ENCODE measurements at places on chromosomes 13 and 19. TPM values are rescaled to one million over a fixed set of nuclear protein-coding genes. Genes with fewer than 3 reads are reported as not detected.

Gene LEUTX
- total RNA-seq: not detected

Gene ZNF599
- total RNA-seq: 9.1 TPM

Gene ZNF837
- 6.1 TPM for total RNA-seq

Gene PROZ
- total RNA-seq: not detected

Gene PSG4
- not detected for total RNA-seq

Gene SERPINE3
- total RNA-seq: not detected

Gene SLC10A2
- total RNA-seq: not detected

GRCh38 chr13:95624020-95624419 lies 20.5 kb downstream of the DZIP1 start:
- no peaks in the 10 kb centered on the region for H3K4me1 ChIP-seq
- no peaks in the 10 kb centered on the region for H3K27me3 ChIP-seq
- H3K27ac ChIP-seq: peak overlapping the region; percentile 49
- H3K36me3 ChIP-seq: peaks cover 45% of the 10 kb centered on the region
- no peak for DNase-seq

- peaks cover 45% of the 10 kb centered on the region for H3K4me1 ChIP-seq
- H3K27me3 ChIP-seq: peaks cover 41% of the 10 kb centered on the region
- DNase-seq: peak; percentile 55
- peak within 1 kb of the TSS; percentile 56 for H3K27ac ChIP-seq
These were observed at the start of gene TSHZ3 for GRCh38 chr19:31349160-31349881. Gene TSHZ3 (minus strand): TSS chr19:31349436. CDS start chr19:31349219, 217 bp downstream.

GRCh38 chr19:355134-355533 lies 10.5 kb upstream of the MIER2 start:
- H3K4me1 ChIP-seq: no peaks in the 10 kb centered on the region
- H3K27me3 ChIP-seq: peaks cover 11% of the 10 kb centered on the region
- no peak overlapping the region for H3K27ac ChIP-seq
- H3K4me3 ChIP-seq: no peak overlapping the region
- DNase-seq: no peak

DNA sequence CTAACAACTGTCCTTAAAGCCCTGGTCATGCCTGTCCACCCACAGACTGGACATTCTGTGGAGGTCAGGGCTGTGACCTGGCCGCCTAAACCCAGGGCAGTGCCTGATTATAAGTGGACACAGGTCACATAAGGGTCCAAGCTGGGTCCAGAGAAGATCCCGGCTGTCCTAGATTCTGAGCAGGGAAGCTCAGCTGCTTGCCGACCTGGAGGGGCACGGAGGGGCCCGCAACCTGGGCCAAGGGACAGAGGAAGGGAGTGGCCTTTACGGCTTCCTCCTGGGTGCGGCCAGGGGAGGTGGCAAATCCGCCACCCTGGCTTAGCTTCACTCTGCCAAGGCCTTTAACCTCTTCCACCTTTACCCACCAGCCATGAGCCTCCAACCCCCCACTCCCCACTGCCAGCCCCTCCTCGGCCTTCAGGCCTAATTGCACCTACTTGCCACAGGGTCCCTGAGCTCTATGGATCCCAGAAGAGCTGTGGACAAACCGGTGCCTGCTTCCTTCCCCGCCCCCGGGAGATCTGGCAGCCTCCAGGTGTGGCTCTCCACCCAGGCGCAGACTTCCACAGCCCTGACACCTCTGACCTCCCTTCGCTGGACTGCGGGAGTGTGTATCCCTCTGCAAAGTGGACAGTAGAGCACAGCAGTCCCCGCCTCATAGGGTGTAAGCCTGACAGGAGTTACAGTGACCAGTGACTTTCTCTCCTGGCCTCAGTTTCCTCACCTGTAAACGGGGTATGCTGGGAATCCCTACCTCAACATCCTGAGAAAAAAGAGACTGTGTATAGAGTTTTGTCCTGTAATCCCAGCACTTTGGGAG lies 1.7 kb downstream of the CD320 start:
- H3K4me3 ChIP-seq: peak overlapping the region; percentile 93
- H3K27ac ChIP-seq: peak overlapping the region; percentile 15
- no peaks in the 10 kb centered on the region for H3K27me3 ChIP-seq
- DNase-seq: peak; percentile 7
- H3K4me1 ChIP-seq: peaks cover 17% of the 10 kb centered on the region

DNA sequence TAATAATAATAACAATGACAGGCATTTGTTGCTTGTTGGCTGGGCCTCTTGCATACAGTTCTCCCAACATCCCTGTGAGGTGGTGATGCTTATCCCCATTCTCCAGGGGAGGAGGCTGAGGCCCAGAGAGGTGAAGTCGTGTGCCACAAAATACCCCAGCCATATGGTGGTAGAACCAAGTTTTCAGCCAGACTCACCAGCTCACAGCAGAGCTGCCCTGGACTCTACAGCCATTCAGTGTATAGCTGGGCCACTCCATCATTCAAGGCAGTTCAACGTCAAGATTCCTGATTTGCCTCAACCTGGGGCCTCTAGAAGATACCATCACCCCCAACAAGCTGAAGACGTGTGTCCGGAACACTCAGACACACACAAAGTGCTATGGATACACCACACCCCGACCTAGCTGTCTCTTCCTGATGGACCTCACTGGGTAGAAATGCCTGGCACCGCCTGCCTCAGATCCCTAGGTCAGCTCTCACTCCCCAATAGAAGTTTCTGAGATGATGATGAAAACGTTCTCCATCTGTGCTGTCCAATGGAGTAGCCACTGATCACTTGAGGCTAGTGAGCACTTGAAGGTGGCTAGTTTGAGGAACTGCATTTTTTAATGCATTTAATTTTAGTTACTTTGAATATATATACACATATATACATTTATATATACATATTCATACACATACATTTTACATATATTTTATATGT lies 4.3 kb upstream of the CEACAM19 start:
- no peak overlapping the region for H3K4me3 ChIP-seq
- no peak for DNase-seq
- H3K36me3 ChIP-seq: peaks cover 10% of the 10 kb centered on the region
- H3K27me3 ChIP-seq: no peaks in the 10 kb centered on the region
- no peak overlapping the region for H3K27ac ChIP-seq
- H3K4me1 ChIP-seq: no peaks in the 10 kb centered on the region

DNA sequence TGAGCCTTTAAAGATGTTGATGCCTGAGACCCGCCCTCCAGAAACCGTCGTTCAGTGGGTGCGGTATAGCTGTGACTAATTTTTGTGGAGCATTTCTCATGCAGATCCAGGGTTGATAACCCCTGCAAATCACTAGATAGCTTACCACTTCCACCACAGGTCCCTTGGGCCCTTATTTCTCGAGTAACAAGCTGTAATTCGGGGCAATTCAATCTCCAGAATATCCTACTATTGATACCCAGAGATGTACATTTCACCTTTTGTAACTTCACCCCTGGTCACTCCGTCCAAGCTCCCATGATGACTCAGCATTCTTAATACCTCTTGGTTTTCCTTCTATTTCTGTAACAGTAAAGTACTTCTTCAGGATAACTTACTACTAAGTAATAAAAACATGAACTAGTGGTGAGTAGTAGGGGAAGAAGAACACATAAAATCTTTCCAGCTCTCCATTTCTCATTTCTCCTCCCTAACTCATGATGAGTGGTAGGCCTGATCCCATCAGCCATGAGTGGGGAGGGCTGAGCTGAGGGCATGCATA lies 71.9 kb upstream of the UBL3 start:
- peak overlapping the region; percentile 99 for H3K27ac ChIP-seq
- DNase-seq: no peak
- H3K4me3 ChIP-seq: no peak overlapping the region
- peaks cover 38% of the 10 kb centered on the region for H3K4me1 ChIP-seq

- H3K4me1 ChIP-seq: peaks cover 3% of the 10 kb centered on the region
- peaks cover 69% of the 10 kb centered on the region for H3K27me3 ChIP-seq
- no peaks in the 10 kb centered on the region for H3K36me3 ChIP-seq
- no peak for DNase-seq
- no peak overlapping the region for H3K4me3 ChIP-seq
These were observed 65.7 kb downstream of the SOX1 start for GRCh38 chr13:112132619-112133018.

- no peaks in the 10 kb centered on the region for H3K27me3 ChIP-seq
- H3K36me3 ChIP-seq: peaks cover 76% of the 10 kb centered on the region
- DNase-seq: no peak
- no peak overlapping the region for H3K4me3 ChIP-seq
- H3K4me1 ChIP-seq: no peaks in the 10 kb centered on the region
- peak overlapping the region; percentile 81 for H3K27ac ChIP-seq
These were observed 27.1 kb downstream of the ZNF724 start for GRCh38 chr19:23222998-23223652.

DNA sequence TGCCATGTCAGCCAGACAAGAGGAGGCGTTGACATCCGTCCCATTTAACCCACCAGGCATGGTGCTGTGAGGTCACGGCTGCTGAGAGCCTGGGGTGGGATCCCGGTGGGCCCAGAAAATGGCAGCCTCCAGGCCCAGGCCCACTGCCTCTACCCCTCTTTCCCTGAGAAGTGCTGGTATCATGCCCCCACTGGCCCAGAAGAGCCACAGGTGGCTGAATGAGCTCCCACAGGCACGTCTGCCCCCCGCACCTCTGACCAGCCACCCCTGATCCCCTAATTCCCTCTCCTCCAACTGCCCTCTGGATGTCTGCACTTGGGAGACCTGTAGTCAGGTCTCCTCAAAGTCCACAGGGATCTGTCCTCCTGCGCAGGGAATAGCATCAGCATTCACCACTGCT lies 37.3 kb upstream of the KCTD15 start:
- DNase-seq: no peak
- H3K4me1 ChIP-seq: no peaks in the 10 kb centered on the region
- H3K27me3 ChIP-seq: peaks cover 6% of the 10 kb centered on the region
- no peak overlapping the region for H3K27ac ChIP-seq
- H3K4me3 ChIP-seq: no peak overlapping the region

GRCh38 chr19:42246143-42246921 lies 3.9 kb upstream of the GSK3A start:
- H3K27me3 ChIP-seq: no peaks in the 10 kb centered on the region
- no peak overlapping the region for H3K4me3 ChIP-seq
- H3K36me3 ChIP-seq: peaks cover 3% of the 10 kb centered on the region
- H3K4me1 ChIP-seq: peaks cover 20% of the 10 kb centered on the region

- peaks cover 1% of the 10 kb centered on the region for H3K36me3 ChIP-seq
- H3K4me1 ChIP-seq: peaks cover 12% of the 10 kb centered on the region
- no peaks in the 10 kb centered on the region for H3K27me3 ChIP-seq
- no peak overlapping the region for H3K27ac ChIP-seq
These were observed 2.7 kb upstream of the REXO1 start for GRCh38 chr19:1850809-1851653.

DNA sequence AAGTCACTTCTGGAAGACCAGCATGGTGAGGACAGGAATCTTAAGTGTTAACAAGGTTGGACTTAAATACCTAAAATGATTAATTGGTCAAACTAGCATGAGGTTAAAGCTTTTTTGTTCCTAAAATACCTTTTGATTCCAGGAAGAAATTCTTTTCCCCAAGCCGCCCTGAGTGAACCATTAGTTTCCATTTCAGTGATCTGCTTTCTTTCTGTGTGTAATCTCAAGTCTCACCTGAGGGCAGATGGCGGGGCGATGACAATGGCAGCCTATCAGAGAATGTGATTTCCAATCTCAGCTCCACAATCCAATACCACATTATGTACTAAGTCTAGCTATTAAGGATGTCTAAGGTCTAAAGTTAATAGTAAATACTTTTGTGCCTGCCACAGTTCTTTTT lies 390.9 kb upstream of the SGCG start:
- no peak overlapping the region for H3K4me3 ChIP-seq
- no peak for DNase-seq
- H3K27ac ChIP-seq: peak overlapping the region; percentile 90
- H3K27me3 ChIP-seq: no peaks in the 10 kb centered on the region
- H3K4me1 ChIP-seq: peaks cover 32% of the 10 kb centered on the region

- no peak for DNase-seq
- no peaks in the 10 kb centered on the region for H3K27me3 ChIP-seq
- no peak overlapping the region for H3K4me3 ChIP-seq
- no peaks in the 10 kb centered on the region for H3K36me3 ChIP-seq
These were observed 14.4 kb downstream of the CEBPA start for GRCh38 chr19:33287927-33288326.

DNA sequence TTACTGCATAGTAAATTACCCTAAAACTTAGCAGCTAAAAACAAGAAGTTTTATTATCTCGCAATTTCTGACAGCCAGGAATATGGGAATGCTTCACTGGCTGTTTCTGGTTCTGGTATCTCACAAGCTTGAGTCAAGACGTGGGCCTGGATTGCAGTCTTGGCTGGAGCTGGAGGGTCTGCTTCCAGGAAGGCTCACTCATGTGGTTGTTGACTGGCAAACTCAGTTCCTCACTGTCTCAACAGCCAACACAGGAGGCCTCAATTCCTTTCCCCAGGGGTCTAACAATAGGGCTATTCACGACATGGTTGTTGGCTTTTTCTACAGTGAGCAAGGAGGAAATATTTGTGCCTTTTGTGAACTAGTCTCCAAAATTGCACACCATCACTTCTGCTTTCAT lies 146.3 kb downstream of the GPC5 start:
- H3K4me3 ChIP-seq: no peak overlapping the region
- no peak overlapping the region for H3K27ac ChIP-seq
- H3K36me3 ChIP-seq: no peaks in the 10 kb centered on the region
- no peaks in the 10 kb centered on the region for H3K4me1 ChIP-seq
- DNase-seq: no peak

GRCh38 chr13:111537115-111537728 lies 216.8 kb downstream of the TEX29 start:
- H3K4me3 ChIP-seq: no peak overlapping the region
- peaks cover 13% of the 10 kb centered on the region for H3K4me1 ChIP-seq
- no peak overlapping the region for H3K27ac ChIP-seq
- peaks cover 98% of the 10 kb centered on the region for H3K27me3 ChIP-seq
- H3K36me3 ChIP-seq: no peaks in the 10 kb centered on the region

DNA sequence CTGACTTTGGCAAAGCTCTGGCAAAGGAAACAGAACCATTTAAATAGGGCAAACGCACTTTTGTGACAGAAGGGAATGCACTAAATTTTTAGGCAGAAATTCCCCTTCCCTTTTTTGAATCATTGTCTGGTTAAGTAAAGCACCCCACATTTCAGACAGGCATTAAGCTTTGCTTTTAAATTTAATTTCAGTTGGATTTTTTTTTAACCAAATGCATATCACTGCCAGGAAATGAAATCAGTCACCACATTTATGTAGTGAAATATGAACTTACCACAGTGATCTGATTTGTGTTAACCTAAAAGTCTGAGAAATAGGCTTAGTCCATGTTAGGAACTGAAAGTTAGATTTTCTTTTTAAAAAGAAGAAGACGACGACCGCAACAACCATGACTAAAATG lies 10.8 kb downstream of the GPR183 start:
- H3K4me3 ChIP-seq: no peak overlapping the region
- no peak overlapping the region for H3K27ac ChIP-seq
- H3K27me3 ChIP-seq: no peaks in the 10 kb centered on the region
- no peaks in the 10 kb centered on the region for H3K4me1 ChIP-seq
- H3K36me3 ChIP-seq: no peaks in the 10 kb centered on the region
- no peak for DNase-seq
